ENCODE measurements at places on chromosomes 12 and 14.

DNA sequence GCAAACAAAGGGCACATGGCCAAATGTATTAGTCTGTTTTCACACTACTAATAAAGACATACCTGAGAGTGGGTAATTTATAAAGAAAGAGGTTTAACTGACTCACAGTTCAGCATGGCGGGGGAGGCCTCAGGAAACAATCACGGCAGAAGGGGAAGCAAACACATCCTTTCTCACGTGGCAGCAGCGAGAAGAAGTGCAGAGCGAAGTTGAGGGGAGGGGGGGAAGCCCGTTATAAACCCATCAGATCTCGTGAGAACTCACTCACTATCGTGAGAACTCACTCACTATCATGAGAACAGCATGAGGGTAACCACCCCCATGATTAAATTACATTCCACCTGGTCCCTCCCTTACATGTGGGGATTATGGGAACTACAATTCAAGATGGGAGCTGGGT lies 66.1 kb downstream of the ST8SIA1 start:
- DNase-seq, result no peak

DNA sequence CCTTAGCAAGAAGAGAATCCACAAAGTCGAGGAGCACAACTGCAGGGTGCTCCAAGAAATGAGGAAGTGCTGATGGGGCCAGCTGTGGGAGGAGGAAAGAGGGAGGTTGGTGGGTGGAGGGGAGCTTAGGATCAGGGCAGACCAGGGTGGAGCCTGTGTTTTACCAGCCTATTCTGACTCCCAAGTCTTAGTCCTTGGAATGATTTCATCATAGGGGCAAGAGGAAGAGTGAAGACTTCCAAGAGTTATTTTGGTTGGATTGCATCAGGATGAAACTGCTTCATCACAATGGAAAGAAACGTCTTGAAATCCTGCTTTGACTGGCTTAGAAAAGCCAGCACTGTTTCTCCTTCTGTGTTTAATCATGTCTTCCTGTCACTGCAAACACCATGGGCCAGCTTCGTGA lies 194.0 kb downstream of the DPF3 start:
- DNase-seq, result no peak

- DNase-seq, result no peak
These were observed 21.5 kb upstream of the GNS start for GRCh38 chr12:64780531-64781279.

- no peak for DNase-seq
These were observed 772.5 kb downstream of the DIO2 start for GRCh38 chr14:79438696-79439342.

DNA sequence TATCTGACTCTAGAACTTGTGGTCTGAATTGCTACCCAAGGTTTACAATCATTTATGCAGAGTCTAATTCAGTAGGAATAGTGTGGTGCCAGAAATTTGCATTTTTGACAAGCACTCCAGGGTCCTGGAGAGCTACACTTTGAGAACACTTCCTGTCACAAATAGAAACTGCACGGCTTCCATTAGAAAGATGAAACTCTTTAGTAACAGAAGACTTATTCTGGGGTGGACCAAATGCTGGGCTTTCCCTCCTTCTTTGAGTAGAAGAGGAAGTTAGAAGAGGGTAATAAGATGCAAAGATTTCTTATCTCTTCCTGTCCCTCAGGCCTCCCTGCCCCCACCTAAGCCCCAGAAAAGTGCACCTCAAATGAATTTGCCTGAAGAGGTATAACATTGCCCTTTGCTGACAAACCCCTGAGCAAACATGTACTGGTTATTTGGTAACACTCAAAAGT lies 28.4 kb downstream of the DGLUCY start:
- DNase-seq, result no peak

- DNase-seq, result no peak
These were observed 2.7 kb downstream of the PCNX4 start for GRCh38 chr14:60094306-60094897.

- no peak for DNase-seq
These were observed 78.0 kb downstream of the AKAP6 start for GRCh38 chr14:32407130-32407529.

DNA sequence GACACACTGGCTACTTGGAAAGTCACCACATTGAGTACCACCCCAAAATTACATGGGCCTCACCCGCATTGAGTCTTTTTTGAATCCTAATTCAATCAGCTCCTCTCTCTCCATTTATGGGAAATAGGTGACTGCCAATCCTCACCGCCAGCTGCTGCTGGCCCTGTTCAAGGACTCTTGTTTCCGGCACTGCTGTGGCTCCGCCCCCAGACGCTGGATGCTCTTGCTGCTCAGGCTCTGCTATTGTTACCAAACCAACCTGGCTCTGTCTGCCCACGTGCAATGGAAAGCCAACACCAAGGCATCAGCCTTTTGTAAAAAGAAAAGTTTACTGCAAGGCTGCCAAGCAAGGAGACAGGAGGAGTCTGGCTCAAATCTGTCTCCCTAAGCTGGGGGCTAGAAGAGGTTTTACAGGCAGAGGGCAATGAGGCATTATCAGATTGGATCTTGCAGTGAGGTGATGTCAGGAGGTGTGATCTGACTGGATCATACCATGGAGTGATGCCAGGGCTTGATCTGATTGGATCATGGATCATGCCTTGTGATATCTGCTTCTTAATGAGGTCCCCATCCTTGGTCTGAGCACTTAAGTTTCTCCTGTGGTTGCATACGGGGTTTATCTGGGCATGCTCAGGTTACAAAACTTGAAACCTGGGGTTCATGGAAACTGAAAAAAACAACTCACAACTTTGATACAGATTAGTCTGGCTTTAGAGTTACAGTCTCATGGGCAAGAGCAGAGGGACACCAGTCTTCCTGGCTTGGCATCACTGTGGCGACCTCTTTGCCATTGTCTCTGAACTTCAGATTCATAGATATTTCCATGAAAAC lies 117.1 kb upstream of the SLC35F4 start:
- no peak for DNase-seq

DNA sequence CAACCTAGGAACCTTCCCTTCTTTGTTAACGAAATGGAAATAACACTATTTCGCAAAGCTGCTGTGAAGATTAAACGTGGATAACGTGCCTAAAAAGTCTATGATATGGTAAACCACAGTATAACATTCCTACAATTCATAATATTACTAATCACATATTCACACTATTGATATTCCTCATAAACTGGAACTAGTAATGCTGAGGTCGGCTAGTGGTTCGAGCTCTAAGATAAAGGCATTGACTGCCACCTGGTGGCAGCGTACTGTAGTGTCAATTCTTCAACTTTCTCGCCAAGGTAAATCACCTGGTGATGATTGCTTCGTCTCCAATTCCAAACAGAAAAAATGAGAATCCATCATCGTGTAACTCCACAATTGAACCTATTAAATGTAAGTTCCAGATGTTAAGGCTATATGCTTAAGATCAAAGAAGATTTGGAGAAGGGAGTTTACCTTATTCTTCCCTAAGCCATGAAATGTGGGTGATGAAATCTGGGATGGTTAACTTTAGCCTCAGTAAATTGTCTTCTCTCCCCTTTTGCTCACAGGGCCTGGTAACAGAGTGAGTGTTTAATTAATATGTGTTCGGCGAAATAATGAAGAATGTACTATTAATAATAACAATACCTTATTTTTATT lies 197.5 kb upstream of the TMEM132C start:
- no peak for DNase-seq

DNA sequence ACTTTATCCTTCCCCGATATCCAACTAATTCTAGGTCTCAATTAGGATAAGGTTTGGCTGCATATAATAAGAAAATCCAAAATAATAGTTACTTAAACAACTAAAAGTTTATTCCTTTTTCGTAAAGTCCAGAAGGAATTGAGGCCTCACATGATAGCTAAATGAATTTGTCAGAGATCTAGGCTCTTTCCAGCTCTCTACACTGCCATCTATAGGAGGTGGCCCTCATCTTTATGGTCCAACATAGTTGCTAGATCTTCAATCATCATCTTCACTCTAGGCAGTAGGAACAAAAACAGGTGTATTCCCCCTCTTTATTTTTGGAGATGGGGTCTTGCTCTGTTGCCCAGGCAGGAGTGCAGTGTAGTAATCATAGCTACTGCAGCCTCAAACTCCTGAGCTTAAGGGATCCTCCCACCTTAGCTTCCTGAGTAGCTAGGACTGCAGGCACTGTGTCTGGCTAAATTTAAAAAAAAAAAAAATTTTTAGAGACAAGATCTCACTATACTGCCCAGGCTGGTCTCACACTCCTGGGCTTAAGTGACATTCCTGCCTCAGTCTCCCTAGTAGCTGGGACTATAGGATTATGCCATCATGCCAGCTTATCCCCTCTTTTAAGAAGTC lies 46.5 kb upstream of the SAV1 start:
- no peak for DNase-seq

DNA sequence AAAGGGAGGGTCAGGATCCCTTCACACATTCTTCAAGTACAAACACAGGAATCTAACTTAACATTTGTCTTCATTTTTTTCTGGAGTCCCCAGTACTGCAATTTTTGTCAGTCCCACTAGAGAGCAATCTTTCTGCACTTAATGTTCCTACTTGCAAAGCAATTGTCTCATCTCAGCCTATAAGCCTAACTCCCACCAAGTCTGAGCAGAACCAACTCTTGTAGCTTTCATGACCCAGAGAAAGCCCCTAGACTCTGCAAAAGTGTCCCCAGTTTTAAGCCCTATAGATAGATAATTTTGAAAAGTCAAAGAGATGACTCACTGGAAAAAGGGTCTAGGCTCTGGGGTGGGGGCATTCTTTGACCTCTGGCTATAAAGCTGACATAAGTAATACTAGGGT lies 1.8 kb upstream of the ZBTB39 start:
- DNase-seq, result no peak

GRCh38 chr14:103801459-103801858 lies 45.9 kb downstream of the PPP1R13B start:
- no peak for DNase-seq

GRCh38 chr12:29710104-29710503 lies 73.6 kb downstream of the TMTC1 start:
- DNase-seq, result no peak

DNA sequence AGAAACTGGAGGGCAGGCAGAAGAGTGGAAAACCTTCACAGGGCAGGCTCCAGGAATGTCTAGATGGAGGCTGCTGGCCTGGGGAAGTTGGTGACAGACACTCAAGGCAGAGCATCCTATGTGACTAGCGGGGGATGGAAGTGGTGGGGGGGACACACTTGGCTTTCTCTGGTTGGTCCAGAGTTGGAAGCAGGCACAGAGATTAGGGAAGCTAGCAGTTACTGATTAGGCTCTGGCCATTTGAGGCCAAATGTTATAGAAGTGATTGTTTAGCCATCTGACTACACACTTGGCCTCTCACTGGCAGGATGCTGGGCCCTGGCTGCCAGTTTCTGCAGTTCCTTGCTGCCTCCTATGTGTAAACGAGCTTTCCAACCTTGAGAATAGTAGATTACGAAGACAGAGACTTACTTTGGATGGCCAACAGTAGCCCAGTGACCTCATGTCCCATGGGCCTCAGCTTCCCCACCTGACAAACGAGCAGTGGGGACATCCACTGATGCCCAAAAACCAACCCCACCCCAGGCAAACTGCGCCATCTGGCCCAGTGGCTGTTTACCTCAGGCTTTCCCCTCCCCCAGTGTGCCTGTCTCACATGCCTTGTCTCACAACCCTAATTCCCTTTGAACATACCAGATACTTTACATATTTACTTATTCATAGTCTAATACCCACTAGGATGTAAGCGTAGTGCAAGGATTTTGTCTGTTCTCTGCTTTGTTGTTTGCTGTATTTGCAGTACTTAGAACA lies 102.7 kb downstream of the PAPLN start:
- no peak for DNase-seq

- DNase-seq, result no peak
These were observed 48.2 kb upstream of the LRFN5 start for GRCh38 chr14:41558490-41558889.

- no peak for DNase-seq
These were observed 40.7 kb downstream of the WNK1 start for GRCh38 chr12:793037-793436.

- DNase-seq, result no peak
These were observed 151.3 kb downstream of the BTG1 start for GRCh38 chr12:91994208-91994797.

GRCh38 chr14:71672596-71672995 lies 259.6 kb upstream of the RGS6 start:
- no peak for DNase-seq

GRCh38 chr14:79483477-79484388 lies 727.6 kb downstream of the DIO2 start:
- DNase-seq, result no peak

- DNase-seq, result no peak
These were observed 2.3 kb downstream of the PTMS start for GRCh38 chr12:6768437-6768914.

- DNase-seq, result no peak
These were observed 260.1 kb upstream of the OR4E1 start for GRCh38 chr14:21933681-21934080.

DNA sequence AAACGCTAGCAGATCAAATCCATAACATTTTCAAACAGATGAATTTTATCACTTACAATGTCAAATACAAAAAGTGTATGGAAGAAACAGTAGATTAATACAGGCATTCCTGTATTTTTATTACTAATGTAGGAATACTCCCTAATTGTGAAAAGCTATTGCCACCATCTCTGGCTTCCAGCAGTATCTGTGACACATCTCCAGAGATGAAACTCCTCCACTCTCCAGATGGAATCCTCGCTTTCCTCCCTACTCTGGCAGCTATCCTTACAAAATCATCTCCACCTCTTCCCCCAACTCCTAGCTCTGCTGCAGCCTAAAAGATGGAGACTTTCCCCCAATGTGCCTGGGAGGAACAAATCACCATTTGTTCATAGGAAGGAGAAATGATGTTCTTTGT lies 211.4 kb downstream of the SSPN start:
- no peak for DNase-seq

DNA sequence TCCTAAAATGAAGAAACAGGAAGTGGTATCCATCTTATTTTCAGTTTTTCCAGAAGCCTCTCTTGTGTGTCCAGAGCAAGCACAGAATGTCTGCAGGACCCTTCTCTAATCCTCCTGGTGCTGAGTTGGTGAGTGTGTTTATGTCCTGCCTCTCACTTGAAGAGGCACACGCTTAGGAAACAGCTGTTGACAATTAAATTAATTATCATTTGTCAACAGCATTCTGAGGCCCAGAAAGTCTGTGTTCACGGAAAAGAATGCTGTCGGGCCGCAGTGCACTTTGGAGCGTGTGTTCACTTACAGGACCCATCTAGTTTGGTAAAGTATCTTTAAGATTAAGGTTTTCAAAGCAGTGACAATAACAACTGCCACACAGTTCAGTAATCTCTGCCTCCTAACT lies 70.5 kb downstream of the LMNTD1 start:
- no peak for DNase-seq

GRCh38 chr12:51647647-51648046 lies 56.6 kb downstream of the SCN8A start:
- no peak for DNase-seq

DNA sequence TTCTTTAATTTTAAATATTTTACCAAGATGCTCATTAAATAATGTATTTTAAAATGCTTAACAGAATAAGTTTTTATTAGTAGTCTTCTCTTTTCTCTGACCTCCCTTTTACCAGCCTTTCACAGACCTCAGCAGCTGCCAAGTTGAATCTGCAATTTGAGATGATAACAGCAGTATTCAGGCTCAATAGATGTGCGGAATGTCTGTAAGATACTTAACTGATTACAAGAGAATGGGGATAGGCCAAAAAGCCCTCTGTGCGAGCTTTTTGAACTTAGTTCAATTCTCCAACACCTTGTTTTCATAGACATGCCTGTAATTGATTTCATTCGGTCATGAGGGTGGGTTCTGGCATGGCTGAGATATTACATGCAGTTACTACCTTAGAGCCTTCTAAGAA lies 277.2 kb downstream of the TMTC2 start:
- DNase-seq, result no peak
